ENCODE measurements at places on chromosomes 7 and 10.

GRCh38 chr7:28093623-28094232 is 86.9 kb downstream of the JAZF1 start:
- DNase-seq = no peak

DNA sequence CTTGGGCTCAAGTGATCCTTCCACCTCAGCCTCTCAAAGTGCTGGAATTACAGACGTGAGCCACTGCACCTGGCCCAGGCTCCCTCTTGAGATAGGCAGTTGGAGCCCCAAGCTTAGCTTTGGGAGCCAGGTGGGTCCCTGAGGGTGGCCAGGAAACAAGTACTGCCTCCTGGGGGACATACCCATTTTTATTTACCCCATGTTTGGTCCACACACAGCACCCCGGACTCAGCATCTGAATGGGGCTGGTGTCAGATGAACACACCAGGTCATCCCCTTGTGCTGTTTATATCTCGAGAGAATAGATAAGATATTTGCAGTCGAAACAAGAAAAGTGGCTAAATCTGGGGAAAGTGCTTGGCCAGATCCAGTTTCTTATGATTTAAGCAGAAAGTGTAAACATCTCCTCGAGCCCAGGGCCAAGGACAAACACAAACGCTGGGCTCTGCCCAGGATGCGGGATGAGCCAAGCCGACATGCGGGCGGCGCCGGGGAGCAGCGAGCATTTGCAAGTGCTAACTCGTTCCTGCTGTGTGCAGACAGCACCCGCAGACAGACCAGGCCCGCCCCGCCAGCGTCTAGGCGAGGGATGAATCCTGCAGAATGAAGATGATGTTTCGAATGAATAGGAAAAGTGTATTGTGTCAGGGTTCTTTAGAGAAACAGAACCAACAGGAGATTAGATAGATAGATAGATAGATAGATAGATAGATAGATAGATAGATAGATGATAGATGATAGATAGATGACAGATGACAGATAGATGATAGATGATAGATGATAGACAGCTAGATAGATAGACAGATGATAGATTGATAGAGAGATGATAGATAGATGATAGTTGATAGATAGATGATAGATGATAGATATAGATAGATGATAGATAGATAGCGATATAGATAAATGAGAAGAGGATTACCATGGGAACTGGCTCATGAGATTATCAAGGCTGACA is 44.4 kb upstream of the OCM2 start:
- no peak for DNase-seq

DNA sequence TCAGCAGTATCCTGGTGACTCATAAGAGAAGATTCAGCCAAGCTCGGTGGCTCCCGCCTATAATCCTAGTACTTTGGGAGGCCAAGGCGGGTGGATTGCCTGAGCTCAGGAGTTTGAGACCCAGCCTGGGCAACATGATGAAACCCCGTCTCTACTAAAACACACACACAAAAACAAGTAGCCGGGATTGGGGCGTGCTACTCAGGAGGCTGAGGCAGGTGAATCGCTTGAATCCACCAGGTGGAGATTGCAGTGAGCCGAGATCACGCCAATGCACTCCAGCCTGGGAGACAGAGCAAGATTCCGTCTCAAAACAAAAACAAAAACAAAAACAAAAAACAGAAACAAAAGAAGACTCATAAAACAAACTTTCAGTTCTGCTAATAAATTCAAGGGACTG is 551.1 kb upstream of the POT1 start:
- no peak for DNase-seq

DNA sequence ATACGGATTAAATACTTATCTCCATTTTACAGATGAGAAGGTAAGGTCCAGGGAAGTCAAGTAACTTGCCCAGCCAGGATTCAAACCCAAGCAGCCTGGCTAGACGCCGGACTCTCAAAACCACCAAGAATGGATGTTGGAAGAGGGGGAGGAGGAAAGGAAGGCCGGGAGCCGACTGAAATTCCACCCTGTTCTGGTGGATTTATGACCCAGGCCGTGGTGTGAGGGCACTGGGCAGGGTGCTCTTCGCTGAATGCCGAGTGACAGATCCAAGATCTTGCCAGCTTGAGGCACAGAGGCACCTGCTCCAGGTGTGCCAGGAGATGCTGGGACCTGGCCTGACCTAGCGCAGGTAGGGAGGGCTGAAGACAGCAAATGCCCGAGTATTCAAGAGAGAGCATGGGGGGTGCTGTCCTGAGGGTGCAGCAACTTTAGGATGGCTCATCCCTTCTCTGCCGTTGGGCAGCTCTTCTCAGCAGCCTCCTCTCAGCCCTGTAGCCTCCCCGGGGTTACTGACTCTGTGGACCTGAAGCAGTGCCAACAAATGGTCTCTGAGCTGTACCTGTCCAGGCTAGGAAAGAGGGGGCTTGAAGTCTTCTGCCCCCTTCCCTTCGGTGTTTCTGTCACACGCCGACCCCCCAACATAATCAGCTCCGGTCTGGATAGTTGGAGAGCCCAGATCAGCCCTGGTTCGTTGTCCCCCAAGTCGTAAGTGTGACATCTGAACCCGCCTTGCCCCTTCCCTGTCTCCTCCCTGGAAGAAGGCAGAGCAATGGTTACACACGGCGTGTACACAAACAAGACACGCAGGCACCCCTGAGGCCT is 713 bp downstream of the LOXL4 start:
- DNase-seq = no peak

DNA sequence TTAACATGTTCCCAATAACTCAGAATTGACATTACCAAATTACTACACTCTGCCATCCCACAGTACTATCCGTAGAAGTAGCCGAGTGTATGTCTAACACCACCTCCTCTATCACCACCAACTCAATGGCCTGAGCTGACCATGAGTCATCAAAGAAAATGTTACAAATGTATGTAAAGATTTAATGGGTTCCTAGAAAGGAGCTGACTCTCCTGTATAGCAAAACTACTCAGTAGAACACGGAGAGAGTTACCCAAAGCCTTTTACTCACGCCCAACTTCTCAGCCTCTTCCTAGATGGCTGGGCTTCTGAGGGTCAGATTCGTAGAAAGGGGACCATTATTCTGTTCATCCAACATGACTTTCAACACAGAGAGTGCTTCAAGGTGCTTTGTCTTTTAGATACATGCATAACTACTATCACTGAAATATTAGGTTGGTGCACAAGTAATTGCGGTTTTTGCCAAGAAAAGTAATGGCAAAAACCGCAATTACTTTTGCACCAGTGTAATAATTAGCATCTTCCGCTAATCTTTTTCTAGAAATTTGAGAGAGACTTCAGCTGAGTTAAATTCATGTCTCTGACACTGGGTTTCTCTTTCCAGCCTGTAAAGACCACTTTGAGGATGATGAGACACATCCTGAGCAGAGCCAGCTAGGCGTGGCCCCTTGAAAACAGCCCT is 24.0 kb upstream of the NANOS1 start:
- no peak for DNase-seq

DNA sequence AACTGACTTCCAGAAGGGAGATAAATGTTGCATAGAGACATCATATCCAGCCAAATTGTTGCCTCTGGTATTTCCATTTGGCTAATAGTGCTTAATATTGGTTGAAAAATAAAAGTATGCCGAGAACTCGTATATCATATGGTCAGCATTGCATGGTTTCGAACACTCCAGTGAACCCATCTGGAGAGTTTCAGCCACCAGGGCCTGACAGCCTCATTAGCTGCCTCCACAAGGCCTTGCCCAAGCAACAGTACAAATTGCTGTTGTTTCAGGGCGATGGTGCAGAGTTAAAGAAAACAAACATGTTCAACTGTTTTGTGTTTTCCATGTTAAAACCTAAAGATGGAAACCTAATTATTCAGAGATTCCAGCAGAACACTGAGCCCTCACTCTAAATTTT is 28.5 kb downstream of the NRG3 start:
- no peak for DNase-seq

DNA sequence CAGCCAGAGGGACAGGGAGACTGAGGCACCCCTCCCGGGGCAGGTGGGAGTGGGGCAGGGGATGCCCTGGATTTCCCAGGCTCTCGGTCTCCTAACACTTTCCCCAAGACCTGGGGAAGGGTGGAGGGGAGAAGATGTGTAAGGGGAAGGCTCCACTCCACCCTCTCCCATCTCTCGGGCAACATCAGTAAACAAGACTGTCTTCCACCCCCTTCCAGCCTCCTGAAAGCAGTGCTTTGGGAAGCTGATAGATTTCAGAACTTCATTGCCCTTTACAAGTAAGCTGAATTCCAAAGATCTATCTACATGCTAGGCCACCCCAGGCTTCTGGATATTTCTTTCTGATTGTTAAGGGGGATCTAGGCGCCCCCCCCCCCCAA is 3.7 kb downstream of the FLNC start:
- peak; percentile 43 for DNase-seq

GRCh38 chr7:84085147-84085546 is 109.4 kb downstream of the SEMA3A start:
- no peak for DNase-seq

DNA sequence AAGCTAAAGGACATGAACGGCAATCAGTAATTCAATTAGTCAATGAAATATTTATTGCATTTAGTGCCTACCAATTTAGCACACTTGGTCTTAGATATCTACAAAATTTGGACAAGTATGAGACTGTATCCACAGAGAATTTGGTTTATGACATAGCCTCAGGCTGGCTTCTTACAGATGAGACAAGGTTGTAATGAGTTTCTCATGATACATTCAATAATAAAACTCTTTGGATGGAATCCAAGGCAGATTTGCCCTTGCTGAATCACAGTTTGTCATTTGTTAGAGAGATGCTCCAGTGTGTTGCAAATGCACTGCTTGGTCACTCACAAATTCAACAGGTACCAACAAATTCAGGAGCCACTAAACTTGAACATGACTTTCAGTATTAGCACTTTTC is 162.5 kb downstream of the GPR37 start:
- DNase-seq = no peak

DNA sequence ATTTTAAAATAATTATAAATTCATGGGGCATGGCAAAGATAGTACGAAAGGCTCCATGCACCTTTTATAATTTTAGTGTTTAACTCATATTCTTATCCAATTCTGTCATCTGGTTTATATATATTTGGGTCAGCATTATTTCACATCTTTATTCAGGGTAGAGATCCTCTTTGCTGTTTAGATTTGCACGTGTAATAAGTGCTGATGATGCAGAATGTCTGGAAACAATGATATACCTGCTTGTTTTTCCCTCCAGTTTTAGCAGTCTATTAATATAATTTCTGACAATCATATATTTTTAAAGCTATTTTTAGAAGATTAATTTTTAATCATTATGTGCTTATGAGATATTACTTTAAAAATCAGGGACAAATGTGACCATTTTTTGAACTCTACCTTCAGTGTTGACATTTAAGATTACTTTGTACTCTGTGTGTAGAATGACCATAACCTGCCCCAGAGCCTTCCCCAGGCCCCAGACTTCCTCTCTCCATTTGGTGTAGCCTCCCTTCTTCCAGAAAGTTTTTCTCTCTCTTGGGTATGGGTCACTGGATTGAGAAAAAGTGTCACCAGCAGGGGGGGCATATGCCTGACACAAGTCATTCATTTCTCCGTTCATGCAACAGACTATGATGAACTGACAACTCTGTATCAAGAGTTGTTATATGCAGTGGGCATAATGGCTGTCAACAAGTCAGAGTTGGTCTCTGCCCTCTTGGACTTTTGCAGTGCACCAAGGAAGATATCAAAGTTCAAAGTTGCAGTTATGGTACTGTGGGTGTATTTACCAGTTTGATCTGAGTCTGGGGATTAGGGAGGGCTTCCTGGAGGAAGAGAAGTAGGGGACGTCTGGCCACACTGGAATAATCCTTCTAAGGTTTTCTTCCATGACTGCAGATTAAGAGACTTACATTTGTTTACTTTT is 192.6 kb upstream of the CCDC6 start:
- DNase-seq = no peak

DNA sequence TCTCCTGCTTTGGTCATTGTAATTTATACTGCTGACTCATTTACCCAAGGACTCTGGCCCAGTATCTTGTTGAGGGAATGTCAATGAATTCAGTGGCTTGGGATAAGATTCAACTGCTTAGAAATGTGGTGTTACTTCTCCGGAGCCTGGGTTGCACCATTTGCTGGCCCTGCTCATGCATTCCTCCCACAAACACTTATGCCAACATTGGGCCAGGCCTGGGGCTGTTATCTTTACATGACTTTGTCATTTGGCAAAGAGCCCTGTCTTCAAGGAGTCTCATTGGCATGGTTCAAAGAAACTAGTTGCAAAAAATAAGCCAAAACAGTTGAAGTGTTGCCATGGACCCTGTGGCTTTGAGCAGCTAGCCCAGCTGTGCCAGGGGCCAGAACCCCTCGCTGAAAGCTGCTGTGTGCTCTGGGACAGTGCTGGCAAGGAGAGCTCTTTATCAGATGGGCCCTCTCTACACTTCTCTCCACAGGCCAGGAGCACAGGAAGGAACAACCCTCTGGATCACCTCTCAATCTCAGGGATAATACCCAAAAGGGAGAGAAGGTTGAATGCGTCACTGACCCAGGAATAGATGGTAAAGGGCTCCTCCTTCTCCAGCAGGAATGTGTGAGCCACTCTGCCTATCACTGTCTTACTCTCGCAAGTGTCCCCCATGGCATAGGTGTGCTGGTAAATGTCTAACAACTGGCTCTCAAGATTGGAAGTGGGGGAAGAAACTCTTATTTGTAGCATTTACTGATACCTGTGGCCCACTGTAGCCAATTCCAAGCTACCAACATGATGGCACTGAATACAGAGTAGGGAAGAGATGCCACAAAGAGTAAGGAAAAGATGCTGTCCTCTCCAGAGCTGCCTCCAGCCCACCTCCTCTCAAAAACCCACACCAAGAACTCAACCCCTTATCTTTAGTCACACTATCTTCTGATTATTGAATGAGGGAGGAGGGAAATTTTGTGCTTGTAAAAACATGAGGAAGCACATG is 23.5 kb upstream of the PDE1C start:
- peak; percentile 14 for DNase-seq

DNA sequence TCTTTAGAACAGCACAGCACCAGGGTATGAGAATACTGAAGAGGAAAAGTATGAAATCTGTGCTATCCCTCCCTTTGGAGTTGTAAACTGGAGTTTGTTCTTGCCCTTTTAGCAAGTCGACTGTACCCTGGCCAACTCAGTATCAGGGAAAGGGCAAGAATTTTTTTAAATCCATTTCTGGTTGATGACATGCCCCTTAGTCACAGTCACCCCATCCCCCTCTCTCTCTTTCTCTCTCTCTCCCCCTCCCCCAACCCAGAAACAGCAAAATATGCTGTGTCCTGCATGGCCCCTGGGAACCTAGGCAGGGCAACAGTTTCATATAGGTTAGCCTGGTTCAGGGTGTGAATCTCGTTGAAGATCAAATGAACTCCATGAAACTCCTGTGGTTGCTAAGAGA is 177.7 kb upstream of the ADO start:
- no peak for DNase-seq

DNA sequence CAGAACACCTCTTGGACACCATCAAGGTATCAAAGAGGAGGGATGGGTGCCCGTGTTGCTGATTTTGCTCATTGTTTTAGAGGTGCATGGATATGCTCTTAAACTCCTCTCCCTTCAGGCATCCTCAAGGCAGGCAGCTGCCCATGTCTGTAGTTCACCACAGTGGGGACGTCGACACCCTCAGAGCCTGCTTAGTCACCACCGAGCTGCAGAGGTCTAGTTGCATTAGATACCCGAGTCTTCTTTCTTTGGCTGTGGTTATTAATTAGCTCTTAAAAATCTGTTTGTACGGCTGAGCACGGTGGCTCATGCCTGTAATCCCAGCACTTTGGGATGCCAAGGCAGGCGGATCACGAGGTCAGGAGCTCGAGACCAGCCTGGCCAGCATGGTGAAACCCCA is 24.7 kb upstream of the TSPAN13 start:
- no peak for DNase-seq
